ENCODE measurements at places on chromosomes 7 and 10. TPM values are rescaled to one million over a fixed set of nuclear protein-coding genes. Genes with fewer than 3 reads are reported as not detected.

The SHTN1 gene
- 2.7 TPM for total RNA-seq

The IL2RA gene
- total RNA-seq = 51.7 TPM

The GPNMB gene
- not detected for total RNA-seq

DNA sequence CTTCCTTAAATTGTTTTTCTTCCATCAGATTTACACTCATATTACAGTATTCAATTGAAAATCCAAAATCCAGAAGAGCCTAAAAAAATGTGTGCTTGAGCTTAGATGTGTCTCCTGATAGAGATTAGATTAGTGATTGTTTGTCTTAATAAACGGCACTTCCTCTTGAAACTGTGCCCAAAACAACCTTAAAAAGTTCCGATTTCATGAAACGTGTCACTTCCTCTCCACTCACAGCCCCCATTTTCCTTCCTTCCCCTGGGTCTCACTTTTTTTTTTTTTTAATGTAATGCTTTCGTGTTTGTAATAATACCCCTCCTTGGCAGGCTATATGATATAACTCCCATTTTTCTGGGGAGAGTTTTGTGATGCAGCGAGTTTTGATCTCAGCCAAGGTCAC is 114.8 kb upstream of the ADO start:
- H3K4me3 ChIP-seq = peak overlapping the region; percentile 57
- peaks cover 36% of the 10 kb centered on the region for H3K4me1 ChIP-seq
- H3K27ac ChIP-seq = peak overlapping the region; percentile 92
- no peaks in the 10 kb centered on the region for H3K27me3 ChIP-seq
- no peak for DNase-seq

The GFRA1 gene
- not detected for total RNA-seq

The SPDYE2 gene
- 0.21 TPM for total RNA-seq

GRCh38 chr7:64869121-64869725 is 33.9 kb upstream of the ZNF273 start:
- peaks cover 33% of the 10 kb centered on the region for H3K27me3 ChIP-seq
- H3K4me1 ChIP-seq = no peaks in the 10 kb centered on the region
- no peak for DNase-seq

The ELN gene
- not detected for total RNA-seq

DNA sequence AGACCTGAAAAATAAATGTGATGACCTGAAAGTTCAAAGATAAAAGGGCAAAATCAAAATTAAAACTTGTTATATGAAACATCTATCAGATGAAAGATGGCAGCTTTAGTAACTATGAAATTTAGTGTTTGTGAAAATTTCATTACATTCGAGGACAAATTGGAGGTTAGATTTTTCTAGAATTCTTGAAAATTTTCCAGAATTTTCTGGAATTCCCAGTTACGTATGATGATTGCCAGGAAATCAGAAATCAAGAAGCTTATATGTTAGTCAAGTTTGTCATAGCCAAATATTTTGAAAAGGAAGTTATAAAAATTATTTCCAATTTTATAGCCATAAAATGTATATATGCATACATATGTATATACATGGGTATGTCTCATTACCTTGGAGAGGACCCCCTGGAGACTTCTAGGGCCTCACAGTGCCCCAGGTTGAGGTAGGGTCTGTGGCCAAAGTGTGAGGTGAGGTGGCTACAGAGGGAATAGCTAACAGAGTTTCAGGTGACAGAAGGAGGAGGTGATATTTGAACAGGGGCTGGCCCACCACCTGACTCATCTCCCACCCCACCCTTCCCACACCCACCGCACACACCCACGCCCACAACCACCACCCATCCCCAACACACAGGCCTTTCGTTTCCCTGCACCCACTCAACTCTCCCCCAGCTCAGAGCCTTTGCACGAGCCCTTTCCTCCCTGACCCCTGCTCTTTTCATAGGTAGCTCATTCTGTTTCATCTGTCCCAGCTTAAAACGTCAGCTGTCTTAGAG is 21.5 kb downstream of the C10orf105 start:
- no peak overlapping the region for H3K4me3 ChIP-seq
- no peaks in the 10 kb centered on the region for H3K27me3 ChIP-seq
- H3K27ac ChIP-seq = peak overlapping the region; percentile 11
- H3K36me3 ChIP-seq = no peaks in the 10 kb centered on the region
- DNase-seq = no peak
- peaks cover 20% of the 10 kb centered on the region for H3K4me1 ChIP-seq

- DNase-seq = no peak
- H3K27ac ChIP-seq = no peak overlapping the region
- H3K27me3 ChIP-seq = no peaks in the 10 kb centered on the region
- H3K4me3 ChIP-seq = no peak overlapping the region
These were observed 28.6 kb upstream of the NRP1 start for GRCh38 chr10:33363106-33363505.

GRCh38 chr7:74344786-74345185 is 55.6 kb downstream of the CLIP2 start:
- H3K27me3 ChIP-seq = peaks cover 4% of the 10 kb centered on the region
- H3K4me3 ChIP-seq = no peak overlapping the region
- no peaks in the 10 kb centered on the region for H3K4me1 ChIP-seq
- no peak for DNase-seq
- H3K27ac ChIP-seq = no peak overlapping the region

The TMEM270 gene
- total RNA-seq = not detected

DNA sequence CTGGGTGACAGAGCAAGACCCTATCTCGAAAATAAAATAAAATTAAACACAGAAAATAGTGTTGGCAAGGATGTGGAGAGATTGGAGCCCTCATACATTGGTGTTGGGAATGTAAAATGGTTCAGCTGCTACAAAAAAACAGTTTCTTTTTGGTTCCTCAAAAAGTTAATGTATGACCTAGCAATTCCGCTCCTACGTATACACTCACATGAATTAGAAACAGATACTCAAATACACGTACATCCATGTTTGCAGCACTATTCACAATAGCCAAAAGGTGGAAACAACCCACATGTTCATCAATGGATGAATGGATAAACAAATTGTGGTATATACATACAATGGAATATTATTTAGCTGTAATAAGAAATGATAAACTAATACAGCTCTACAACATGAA is 28.4 kb upstream of the CHCHD3 start:
- peaks cover 2% of the 10 kb centered on the region for H3K36me3 ChIP-seq
- no peak overlapping the region for H3K27ac ChIP-seq
- no peak overlapping the region for H3K4me3 ChIP-seq
- no peaks in the 10 kb centered on the region for H3K4me1 ChIP-seq
- no peak for DNase-seq

DNA sequence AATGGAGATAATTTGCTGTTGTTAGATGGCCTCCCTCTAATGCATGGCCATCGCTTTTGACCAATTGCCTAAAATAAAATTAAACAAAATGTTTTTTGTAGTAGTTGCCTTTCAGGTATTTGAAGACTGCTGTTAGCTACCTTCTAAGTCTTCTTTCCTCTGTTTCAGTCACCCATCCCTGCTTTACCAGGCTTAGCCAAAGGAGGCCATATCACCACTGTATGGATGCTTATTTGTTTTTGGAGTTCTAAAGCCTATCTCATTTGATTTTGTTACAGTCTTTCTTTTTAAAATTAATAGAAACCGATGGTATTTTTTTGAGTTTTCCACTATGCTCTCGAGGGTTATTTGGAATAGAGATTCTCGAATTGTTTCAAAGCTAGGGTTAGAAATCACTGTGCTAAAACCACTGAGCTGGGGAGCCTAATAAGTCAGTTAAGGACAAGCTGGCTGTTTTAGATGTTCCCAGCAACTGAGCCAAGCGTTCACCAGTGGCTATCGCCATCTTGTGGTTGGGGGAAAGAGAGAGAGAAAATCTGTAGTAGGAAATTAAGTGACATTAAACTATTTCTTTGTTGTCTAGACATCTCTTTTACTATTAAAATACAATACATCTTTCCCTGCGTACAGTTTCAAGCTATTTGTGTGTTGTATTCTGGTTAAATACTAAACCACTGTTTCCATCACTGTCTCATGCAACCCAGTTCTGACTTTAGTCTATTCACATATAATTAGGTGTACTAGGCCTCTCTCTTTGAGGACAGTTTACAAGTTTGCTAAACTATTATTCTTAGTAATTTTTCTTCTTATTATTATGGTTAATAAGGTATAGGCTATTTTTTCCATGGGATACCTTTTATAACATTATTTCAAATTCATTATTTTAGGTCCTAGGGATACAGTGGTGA is 52.2 kb downstream of the GPR158 start:
- no peak for DNase-seq
- no peaks in the 10 kb centered on the region for H3K27me3 ChIP-seq
- no peak overlapping the region for H3K27ac ChIP-seq
- H3K36me3 ChIP-seq = no peaks in the 10 kb centered on the region
